ENCODE measurements at places on chromosomes 2 and 18.

GRCh38 chr2:29878898-29879297 lies 42.5 kb downstream of the ALK start:
- no peak for DNase-seq

DNA sequence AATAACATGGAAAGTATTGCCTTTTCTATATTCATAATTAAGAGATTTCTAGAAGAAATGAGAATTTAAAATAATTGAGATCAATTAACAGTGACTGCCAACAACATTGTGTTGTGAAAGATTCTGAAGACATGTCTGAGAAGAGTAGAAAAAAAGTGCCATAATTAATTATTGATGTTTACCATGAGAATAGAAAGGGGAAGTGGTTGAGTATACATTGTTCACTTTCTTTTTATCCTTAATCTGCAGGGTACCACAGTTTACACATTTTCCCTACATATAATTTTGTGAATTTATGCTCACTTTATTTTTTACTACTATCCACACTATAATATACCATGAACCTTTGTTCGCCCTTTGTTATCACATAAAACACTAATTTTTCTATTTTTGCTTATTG lies 47.1 kb upstream of the UBE2E3 start:
- DNase-seq = no peak

GRCh38 chr2:235043762-235044500 lies 92.1 kb downstream of the SH3BP4 start:
- DNase-seq = no peak

DNA sequence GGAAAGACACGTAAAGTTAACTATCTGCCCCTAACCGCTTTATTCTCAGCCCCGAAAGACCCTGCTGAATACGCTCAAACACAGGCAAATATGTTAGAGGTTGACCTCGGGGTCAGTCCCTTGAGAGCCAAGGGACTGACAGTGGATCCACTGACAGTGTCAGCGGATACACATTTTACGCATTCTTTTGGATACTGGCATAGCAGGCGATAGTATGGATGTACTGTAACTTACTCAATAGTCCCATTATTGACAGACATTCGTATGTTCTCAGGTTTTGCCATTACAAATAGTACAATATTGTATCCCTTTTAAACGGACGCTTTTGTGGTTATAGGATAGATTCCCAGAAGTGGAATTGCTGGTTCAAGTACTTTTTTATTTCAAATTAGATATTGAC lies 13.4 kb downstream of the ATP6V1B1 start:
- DNase-seq = no peak

DNA sequence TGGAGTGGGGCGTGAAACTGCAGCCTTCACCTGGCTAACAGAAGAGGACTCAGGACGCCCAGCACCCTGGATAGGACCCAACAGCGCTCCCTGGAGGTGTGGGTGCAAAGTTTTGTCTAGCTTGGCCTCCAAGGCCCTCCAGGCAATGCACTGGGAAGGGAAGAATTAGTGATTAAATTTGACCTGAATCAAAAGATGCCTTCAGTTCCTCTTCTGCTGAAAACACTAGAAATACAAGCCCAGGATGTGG lies 779 bp upstream of the TRIB2 start:
- DNase-seq = no peak

- no peak for DNase-seq
These were observed 11.7 kb upstream of the FBXO11 start for GRCh38 chr2:47918043-47918442.

- DNase-seq = no peak
These were observed 250.9 kb downstream of the ICOS start for GRCh38 chr2:204187229-204188083.

DNA sequence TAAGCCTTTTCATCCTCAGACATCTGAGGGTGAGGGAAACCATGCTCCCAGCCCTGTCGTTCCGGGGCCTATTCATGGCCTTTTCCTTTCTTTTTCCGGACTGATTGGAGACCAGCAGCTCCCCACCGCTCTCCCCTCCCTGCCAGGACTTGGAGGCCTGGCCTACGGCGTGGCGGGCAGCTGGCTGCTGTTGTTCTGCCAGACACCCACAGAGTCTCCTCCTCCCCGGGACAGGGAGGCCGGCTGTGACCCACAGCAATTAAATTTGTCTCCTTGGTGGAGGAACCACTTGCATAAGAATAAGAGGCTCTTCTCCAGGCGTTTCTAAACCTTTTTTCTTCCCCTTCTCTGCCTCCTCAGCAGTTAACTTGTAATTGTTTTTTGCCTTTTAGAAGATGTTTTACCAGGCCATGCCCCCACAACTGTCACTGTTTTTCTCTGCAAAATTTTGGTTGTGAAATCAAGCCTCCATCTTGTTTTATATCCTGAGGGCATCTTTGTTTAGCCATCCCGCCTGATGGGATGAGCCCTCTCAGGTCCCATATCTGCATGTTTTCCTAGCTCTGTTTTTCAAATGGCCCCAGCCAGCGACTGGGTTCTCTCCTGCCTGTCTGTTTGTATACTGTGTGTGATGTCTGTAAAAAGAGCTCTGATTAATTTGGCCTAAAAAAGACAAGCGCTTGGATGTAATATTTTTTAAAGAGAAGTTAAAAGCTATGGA lies 1060.0 kb upstream of the DDX18 start:
- DNase-seq = no peak

- no peak for DNase-seq
These were observed 1.7 kb upstream of the C2orf42 start for GRCh38 chr2:70192516-70192915.

- DNase-seq = no peak
These were observed 43.0 kb upstream of the CAVIN2 start for GRCh38 chr2:191889931-191890330.
